Cerebellar nuclear complex (tissue), 1 donor: ENCODE measurements at places on chromosomes 6 and 20.

DNA sequence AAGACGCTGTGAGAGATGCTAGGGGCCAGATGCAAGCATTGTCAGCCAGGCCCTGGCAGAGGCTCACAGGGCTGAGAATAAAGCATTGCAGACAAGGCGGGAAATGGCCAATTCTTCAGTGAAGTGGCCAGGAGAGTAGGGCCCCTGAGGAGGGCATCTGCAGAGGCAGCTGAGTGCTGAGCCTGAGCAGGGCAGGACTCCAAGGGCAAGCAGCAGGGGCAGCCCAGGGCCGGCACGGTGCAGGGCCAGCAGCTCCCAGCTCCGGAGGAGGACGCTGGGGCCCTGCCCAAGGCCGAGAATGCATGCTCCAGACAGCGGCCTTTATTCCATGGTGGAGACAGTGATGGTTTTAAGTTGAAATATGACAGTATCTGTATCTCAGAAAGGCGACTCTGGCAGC is 305.5 kb downstream of the FOXC1 start:
- DNase-seq = peak; percentile 15

DNA sequence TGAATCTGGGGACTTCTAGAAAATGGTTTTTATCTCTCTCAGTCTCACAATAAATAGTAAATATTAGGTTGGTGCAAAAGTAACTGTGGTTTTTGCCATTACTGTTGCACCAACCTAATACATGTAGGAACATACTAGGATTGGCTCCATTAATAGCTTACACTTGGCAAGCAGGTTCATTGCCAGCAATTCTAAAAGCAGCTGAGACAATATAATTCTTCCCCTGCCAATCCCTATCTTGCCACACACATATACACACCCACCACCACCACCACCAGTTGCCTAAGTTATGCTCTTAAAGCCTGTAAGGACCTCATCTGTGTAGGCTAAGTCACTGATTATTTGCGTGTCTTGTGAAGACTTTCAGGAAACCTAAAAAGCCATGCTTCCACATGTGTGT is 145.1 kb downstream of the KIF16B start:
- DNase-seq = no peak

DNA sequence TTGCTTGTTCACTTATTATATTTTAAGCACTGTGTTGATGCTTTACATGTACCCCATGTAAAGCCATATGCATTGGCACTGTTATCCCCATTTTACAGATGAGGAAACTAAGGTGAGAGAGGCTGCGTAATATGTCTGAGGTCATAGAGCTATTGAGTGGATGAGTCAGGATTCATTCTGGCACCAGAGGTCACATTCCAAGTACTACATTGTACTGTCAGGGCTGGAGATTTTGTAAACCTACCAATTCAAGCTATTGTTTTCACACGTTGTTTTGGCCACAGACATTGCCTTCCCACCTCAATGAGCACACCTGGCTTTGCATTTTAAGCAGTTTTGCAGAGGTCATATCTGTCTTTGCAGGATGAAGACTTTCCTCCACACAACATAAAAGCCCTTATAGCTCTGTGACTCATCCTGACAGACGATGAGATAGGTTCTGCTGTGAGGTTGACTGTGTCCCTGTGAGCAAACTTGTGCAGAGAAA is 33.2 kb downstream of the ANKS1A start:
- DNase-seq = no peak

- DNase-seq = no peak
Measured at GRCh38 chr6:37946057-37946456, 126.5 kb downstream of the ZFAND3 start.

DNA sequence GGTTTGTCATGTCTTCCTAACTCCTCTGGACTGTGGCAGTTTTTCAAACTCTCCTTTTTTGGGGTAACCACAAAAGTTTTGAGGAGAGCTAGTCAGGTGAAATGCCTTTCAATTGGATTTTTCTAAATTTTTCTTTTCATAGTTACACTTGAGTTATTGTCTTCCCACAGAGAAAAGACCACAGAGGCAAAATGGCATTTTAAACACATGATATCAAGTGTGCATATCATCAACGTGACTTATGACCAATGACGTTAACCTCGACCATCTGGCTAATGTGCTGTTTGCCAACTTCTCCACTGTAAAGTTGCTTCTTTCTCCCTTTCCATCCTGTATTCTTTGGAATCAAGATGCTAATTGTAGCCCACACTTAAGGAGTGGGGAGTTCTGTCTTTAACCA is 41.3 kb upstream of the SNAP25 start:
- DNase-seq = no peak

- peak; percentile 7 for DNase-seq
Measured at GRCh38 chr20:43537921-43538877, 20.6 kb upstream of the SGK2 start.

DNA sequence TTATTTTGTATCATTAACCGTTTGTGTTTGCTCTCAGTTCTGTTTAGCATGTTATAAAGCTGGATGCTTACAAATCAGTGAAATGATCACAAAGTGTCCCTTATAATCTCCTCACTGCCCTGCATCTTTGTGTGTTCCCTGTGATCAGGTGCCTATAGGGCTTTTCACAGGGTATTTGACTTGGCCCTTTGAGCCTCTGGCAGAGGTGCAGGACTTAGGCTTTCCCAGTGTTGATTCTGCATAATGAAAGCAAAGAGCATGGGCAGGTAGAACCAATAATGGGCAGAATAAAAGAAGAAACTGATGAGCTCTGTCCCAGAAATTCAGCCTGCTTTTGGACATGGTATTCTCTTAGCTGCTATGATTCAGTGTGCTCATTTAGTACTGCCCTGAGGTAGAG is 16.9 kb upstream of the PBOV1 start:
- no peak for DNase-seq

DNA sequence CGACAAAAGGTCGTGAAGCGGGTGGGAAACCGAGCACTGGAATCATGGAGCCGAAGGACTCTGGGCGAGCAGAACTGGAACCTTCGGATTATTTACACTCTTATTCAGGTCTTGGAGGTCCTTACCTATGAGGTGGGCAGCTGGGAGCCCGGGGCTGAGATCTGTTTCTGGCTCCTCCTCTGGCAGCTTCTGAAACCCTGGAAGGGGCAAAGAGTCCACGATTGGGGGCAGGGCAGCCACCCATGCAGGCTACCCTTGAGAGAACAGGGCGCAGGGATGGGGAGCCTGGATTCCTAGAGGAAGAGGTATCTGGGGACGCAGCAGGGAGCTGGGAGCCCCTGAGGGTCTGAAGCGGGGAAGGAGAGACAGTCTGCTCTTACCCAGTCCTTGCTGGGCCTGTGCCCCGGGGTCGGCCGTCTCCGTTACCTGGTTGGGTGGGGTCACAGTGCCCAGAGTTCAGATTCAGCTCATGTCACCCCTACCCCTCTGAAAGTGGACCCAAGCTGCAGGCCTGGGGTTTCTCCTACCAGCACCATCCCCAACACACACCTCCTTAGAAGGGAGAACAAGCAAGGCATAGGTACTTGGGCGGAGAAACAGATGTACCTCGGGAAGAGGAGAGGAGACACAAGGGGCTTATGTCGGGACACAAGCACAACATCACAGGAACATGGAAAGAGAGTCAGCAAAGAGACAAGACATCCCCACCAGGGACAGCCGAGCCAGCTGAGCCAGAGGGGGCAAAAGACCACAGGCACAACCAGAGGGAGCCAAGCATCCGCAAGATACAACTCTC is 592 bp downstream of the LTB start:
- DNase-seq = no peak

DNA sequence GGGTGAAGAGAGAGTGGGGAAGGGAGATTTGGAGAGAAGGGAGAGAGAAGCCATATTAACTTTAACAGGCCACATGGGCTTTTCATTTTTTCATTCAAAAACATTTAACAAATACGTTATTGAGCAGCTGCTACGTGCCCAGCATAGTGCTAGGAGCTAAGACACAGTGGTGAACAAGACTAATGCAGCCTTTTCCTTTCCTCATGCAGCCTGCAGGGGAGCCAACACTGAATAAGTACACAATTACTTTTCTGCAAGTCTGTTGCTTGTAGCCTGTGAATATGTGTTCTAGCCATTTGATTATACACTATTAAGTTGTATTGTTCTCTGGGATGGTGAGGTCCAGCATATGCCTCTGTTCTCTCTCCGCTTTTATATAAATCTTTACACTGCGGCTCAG is 1.9 kb upstream of the BLOC1S5 start:
- no peak for DNase-seq

- DNase-seq = no peak
Measured at GRCh38 chr6:71721642-71722041, 164.7 kb upstream of the RIMS1 start.

GRCh38 chr6:15491255-15491985 is 171.4 kb downstream of the DTNBP1 start:
- peak; percentile 27 for DNase-seq

DNA sequence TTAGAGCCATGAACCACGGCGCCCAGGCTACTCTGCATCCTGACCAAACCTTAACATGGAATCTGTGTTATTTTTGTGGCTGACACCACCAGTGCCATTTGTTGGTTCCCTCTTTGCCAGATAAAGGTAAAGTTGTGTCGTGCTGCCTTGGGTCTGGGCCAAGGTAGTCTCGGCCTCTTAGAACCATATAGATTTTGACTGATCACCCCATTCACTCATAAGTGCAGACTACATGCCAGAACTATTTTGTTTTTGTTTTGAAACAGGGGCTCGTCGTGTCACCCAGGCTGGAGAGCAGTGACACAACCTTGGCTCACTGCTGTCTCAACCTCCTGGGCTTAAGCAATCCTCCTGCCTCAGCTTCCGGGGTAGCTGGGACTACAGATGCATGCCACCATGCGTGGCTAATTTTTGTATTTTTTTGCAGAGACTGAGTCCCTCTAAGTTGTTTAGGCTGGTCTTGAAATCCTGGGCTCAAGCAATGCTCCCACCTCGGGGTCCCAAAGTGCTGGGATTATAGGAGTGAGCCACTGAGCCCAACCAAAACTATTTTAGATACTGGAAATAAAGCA is 19.2 kb upstream of the RIPOR3 start:
- no peak for DNase-seq

DNA sequence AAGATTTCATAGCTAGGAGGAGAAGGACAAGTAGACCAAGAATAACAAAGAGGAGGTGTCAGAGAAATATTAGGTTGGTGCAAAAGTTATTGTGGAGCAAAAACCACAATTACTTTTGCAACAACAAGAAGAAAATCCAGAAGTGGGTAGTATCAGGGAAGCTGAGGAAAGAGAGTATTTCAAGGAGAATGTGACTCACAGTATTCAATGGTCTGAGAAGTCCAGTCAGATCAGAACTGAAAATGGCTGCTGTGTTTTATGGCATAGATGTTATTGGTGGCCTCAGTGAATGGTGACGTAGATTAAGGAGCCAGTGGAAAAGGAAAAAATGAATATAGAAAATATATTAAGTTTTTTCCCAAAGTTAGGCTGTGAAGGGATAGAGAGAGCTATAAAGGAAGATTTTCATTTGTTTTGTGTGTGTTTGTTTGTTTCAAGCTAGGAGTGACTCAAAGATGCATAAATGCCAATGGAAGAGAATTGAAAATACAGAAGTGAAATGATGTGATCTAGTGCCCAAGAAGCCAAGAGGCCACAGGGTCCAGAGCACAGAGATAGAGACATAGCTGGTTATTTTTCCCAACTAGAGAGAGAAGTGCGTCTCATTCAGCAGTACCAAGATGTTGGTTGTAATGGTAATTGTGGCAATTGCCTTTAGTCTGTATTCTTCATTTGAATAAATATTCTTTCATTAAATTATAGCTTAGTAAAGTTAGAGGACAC is 112.8 kb downstream of the ADTRP start:
- no peak for DNase-seq

GRCh38 chr20:48818481-48818987 is 9.3 kb downstream of the PREX1 start:
- DNase-seq = no peak

GRCh38 chr6:129733290-129733689 is 23.3 kb upstream of the ARHGAP18 start:
- DNase-seq = no peak

GRCh38 chr6:12776291-12776690 is 59.7 kb downstream of the PHACTR1 start:
- no peak for DNase-seq

DNA sequence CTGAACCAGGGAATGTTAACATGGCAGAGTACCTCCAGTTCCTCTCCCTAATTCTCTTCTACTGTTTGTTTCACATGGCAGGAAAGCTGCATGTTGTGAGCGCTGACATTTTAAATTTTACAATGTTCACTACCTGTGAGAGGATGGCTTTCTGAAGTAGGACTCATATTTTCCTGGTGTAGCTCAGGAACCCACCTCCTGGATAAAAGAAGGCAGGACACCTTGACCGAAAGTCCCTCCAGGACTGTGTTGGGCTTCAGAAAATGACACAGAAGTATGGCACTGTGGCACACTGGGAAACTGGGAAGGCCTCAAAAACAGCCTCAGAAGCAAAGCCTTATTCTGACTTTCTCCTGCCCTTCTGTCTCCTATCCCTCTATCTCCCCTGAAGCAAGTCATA is 33.3 kb downstream of the PTPRK start:
- DNase-seq = no peak

DNA sequence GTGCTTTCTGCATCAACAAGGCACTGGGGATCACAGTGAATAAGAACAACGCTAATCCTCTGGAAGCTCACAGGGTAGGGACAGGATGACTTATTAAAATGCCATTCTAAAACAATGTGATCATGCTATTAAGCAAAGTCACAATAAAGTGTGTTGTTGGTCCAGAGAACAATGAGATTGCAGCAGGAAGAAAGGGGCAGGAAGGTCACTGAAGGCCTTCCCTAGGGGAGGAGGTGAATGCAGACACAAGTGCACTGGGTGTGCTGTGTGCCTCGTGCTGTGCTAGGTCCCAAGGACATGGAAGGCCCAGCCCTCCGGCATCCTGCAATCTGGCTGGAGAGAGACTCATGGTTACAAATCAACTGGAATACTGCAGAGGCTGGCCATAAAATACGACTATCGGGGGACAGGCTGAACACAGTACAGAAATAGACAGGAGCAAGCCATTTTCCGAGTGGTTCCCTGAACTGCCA is 55.7 kb downstream of the LYRM4 start:
- DNase-seq = no peak

DNA sequence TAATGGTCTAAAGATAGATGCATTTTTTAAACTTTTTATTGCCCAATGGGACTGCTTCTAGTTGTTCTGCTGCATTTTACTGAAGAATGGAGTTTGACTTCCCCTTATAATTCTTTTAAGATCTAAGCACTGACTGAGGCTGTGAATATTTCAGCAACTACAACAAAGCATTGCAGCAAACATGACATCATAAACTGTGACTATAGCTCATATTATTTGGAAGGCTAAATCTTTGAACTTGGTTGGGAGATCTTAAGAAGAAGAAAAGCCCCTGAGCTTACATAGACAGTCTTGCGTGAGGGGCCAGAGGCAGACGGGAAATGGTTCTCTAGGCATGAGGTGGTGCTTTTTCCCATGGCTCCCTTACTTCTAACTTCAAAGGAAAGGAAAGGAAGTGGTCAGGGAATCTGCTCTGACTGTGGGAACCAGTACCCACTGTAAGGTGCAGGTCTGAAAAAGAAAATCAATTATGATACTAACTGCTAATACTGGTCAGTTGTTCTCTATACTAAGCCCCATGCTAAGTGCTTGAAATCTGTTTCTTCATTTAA is 14.8 kb downstream of the HEY2 start:
- no peak for DNase-seq

DNA sequence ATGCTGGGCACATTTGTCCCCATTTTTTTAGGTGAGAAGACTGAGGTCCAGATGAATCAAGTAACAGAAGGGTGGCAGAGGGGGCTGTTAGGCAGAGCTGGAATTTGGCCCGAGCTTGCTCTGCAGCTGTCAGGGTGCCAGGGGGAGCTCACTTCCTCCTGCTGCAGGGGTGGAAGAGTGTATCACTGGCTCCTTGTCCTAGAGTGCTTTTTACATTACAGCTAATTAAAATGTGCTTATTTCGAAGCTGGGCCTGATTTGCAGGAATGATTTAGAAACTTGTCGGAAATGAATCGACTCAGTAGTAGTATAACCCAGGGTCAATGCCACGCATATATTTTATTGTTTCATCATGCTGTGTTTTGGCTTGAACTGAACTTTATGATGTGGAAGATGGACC is 11.1 kb downstream of the TOX2 start:
- no peak for DNase-seq
